Stimulated activated CD8-positive, alpha-beta memory T cell treated with anti-CD3 and anti-CD28 coated beads, Interleukin-15, amount 100 ng/mL, for 4 hours (primary cell): ENCODE measurements at places on chromosomes 5 and 9.

- DNase-seq = no peak
Measured at GRCh38 chr5:151081431-151082281, 822 bp upstream of the TNIP1 start.

- DNase-seq = no peak
Measured at GRCh38 chr5:143220748-143221251, 182.7 kb downstream of the NR3C1 start.

- no peak for DNase-seq
Measured at GRCh38 chr9:26975728-26976707, 19.8 kb downstream of the IFT74 start.

DNA sequence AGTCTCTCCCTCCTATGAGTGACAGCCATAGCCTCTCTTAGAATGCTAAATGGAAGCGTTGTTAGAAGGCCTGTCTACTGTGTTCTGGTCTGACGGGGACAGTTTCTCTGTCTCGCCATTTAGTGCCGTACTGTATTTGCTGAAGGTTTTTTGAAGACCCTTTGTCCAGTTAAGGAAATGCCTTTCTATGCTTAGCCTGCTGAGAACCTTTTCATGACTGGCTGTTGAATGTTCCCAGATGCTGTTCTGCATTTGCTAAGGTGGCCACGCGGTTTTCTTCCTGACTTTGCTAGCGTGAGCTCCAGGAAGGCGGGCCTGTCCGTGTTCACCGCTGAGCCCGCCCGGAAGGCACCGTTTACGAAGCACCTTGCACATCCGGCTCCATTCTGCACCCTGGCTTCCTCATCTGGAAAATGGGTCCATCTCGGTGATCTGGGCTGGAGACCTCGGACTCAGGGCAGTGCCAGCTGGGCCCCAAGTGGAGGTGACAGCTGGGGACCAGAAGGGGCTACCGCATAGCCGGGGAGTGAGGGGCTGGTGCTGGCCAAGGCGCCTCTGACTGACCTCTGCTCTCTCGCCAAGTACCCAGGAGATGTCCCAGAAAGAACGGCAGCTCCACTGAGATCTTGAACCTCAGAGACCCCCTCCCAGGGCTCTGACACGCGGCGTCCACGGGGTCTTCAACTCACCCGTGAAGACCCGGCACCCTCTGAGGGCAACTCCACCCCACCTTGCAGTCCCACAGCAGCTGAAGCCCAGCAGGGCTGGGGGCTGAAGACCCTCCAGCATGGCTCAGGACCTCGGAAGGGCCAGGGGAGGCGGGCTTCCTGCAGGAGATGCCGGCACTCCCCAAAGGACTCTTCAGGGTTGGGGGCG is 52.5 kb upstream of the NKD2 start:
- DNase-seq = no peak

- DNase-seq = no peak
Measured at GRCh38 chr9:5481322-5482040, 28.9 kb upstream of the PDCD1LG2 start.

- no peak for DNase-seq
Measured at GRCh38 chr9:79817438-79818004, 245.8 kb downstream of the TLE4 start.

- no peak for DNase-seq
Measured at GRCh38 chr5:151864061-151864748, 60.4 kb downstream of the GLRA1 start.

GRCh38 chr9:16884373-16884772 is 13.9 kb upstream of the BNC2 start:
- no peak for DNase-seq

DNA sequence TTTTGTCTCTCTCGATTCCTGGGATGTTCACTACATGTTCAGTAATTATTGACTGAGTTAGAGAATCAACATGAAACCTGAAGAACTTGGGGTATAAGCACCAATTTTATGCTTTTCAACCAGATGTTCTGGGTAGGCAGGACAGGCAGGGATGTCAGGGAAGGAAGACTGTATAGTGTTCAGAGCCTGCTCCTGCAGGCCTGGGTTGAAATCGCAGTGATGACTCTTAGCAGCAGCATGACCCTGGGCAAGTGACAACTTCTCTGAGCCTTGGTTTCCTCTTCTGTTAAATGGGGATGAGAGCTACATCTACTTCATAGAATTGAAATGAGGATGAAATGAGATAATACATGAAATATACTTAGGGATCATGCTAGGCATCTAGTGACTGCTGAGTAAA is 29.7 kb upstream of the PANK3 start:
- DNase-seq = no peak

DNA sequence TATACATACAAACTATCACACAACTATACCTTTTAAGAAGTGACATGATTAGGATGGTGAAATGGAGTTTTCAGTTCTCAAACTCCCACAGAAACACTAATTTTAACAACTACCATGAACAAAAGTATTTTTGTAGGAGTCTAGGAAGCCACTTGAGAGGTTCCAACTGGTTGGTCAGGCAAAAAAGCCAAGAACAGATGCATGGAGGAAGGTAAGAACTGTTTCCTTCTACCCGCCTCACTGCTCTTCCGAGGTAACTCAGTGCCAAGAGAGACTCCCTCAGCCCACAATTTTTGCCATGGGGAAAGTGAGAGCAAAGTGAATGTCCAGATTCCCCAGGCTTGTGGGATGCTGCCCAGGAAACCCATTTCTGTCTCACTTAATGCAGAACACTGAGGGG is 15.7 kb downstream of the BTNL8 start:
- no peak for DNase-seq

DNA sequence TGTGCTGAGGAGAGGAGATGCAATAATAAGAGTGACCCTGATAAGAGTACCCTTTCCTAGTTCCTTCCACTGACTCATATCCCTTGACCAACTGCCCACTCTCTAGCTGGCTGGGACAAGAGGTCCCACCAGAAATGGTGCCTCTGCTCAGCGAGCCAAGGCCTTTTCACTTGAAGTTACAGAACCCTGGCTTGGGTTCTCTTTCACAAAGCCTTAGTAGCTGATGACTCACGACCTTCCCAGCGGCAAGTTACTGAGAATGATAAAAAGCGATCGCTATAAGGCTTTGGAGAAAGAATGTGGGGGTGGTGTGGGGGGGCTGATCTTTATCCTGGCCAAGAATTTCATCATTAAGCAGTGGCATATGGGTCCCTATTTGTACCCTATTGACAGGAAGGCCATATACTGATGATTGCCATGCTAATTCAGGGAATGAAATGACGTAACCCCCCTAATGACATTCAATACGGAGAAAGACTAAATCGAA is 90.3 kb downstream of the FBXO38 start:
- DNase-seq = no peak

GRCh38 chr9:132078699-132079356 is 839 bp downstream of the MED27 start:
- DNase-seq = no peak

DNA sequence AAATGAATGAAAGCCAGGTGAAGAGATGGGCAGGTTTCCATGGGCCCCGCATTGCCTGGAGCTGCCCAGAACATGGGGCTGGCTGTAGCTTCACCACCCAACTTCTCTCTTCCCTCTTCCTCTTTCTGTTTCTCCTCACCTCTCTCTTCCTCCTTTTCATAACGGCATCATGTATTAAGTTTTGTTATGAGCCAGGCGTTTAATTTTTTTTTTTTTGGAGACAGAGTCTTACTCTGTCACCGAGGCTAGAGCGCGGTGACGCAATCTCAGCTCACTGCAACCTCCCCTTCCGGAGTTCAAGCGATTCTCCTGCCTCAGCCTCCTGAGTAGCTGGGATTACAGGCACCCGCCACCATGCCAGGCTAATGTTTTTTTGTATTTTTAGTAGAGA is 13.0 kb upstream of the SPINK4 start:
- DNase-seq = no peak

GRCh38 chr9:71680189-71680980 is 87.9 kb downstream of the CEMIP2 start:
- DNase-seq = no peak

GRCh38 chr9:134396825-134397224 is 70.6 kb downstream of the RXRA start:
- no peak for DNase-seq

- DNase-seq = no peak
Measured at GRCh38 chr5:67154556-67155206, 41.9 kb downstream of the CD180 start.

- DNase-seq = no peak
Measured at GRCh38 chr9:137030006-137030405, 1.9 kb downstream of the FUT7 start.

DNA sequence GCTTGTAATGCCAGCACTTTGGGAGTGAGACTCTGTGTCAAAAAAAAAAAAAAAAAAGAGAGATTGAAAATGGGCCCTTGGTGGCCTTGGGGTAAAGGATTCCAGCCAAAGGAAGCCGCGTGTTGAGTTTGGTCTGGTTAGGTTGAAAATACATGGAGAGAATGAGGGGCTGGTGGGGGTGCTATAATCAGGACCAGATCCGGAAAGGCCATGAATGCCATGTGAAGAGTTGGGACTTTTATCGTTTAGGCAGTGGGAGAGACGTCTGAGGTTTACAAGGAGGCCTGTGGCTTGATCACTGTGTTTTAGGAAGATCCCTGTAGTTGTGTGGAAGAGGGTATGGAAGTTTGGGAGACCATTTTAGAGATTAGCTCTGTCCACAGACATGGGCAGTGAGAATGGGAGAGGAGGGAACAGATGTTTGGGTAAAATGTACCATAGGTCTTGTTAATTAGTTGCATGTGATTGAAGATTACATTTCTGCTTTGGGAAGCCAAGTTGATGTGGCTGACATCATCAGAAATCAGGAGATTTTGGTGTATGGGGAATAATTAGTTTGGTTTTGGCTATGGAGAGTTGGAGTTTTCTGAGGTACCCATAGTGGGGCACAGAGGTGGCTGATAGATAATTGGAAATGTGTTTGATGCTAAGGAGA is 3.5 kb downstream of the MSANTD3 start:
- DNase-seq = no peak

DNA sequence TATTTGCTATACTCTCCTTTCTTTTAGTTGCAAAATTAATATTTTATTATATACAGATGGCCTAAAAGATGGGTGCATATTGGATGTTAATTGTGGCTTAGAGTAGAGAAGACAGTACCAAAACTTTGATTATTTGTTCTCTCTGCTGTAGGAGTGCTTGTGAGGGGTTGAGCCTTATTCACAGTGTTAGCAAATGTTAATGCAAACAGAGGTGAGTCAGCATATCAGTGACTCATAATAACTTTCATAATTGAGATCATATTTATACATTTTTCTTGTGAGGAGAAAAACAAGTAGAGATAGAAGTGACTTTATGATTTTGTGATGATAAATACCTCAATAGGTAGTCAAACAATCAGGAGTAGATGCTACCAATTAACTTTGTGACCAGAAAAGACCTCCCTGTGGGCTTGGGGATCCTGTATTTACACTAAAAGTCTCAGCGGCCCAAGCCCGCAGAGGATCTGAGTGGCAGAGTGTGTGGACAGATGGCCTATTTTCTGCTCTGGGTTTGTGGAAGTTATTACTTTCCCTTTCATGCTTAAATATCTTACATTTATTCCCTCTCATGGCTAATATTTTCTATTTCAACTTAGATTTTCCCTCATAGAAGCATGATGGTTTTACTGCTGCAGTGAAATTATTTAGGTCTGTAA is 226.5 kb downstream of the TAF11L14 start:
- DNase-seq = no peak

DNA sequence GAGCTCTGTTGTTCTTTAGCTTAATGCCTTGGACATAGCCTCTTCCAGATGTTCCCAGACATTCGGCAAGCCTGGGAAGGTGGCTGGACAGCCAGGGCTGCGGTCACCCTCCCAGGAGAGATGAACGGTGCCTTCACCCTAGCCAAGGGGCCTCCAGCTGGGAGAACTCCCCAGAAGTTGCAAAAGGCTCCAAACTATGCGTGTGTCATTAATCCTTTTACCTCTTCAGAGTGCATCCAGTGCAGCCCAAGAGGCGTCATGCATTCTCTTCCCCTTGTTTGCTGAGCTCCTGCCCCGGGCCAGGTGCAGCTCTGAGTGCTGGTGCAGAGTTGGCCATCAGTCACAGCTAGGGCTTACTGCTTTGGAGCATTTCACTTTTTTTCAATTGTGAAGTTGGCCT is 22.8 kb downstream of the HMCN2 start:
- no peak for DNase-seq
